ENCODE measurements at places on chromosomes 16 and 17.

GRCh38 chr17:72890711-72891110 lies 201.8 kb downstream of the SLC39A11 start:
- DNase-seq = no peak

- DNase-seq = no peak
Observed at GRCh38 chr17:4540224-4540651, 14.9 kb downstream of the MYBBP1A start.

- DNase-seq = no peak
Observed at GRCh38 chr16:25635454-25635853, 56.3 kb upstream of the HS3ST4 start.

GRCh38 chr17:43701318-43701743 lies 39.6 kb upstream of the MEOX1 start:
- DNase-seq = peak; percentile 40

DNA sequence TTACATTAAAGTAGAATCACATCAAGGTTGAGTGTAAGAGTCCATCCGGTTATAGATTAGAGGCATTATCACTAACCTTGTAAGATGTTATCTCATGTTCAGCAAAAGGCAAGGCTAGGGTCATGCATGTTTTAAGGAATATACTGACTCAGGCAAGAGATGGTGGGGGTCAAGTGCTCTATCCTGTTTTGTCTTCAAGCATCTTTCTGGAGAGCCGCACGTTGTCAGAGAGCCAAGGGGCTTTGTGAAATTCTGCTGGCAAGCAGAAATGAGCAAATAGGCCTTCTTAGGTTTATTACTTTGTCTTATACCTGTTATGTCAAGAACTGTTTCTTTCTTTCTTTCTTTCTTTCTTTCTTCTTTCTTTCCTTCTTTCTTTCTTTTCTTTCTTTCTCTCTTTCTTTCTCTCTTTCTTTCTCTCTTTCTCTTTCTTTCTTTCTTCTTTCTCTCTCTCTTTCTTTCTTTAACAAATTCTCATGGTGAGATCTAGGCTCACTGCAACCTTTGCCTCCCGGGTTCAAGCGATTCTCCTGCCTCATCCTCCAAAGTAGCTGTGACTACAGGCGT lies 47.3 kb upstream of the IL34 start:
- DNase-seq = no peak

GRCh38 chr17:34354637-34355036 lies 1.6 kb upstream of the CCL13 start:
- DNase-seq = no peak

- peak; percentile 73 for DNase-seq
Observed at GRCh38 chr17:59311051-59311468, 20.4 kb upstream of the YPEL2 start.

- no peak for DNase-seq
Observed at GRCh38 chr17:67461876-67462275, 84.8 kb downstream of the PITPNC1 start.

GRCh38 chr16:50910736-50911100 lies 168.8 kb downstream of the CYLD start:
- DNase-seq = no peak

DNA sequence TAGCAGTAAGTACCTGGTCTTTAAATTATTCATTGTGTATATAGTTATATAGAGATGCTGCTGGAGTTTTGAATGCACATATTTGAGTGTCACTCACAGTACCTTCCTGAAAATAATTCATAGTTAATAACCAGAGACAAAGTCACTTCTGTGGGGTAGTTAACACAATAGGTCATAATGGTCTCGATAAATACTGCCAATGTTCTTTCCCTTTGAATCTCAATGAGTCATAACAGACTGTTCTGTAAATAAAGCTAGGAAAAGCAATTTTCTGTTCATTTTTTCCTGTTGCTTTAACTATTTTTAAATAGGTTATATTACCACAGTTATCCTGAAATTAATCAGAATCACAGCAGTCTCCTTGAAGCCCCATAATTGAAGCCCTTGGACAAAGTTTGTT lies 87.2 kb downstream of the MAP2K4 start:
- no peak for DNase-seq

GRCh38 chr17:48610282-48611211 lies at the start of gene HOXB7:
TSS of gene HOXB7 (minus strand) at chr17:48611017. CDS start at chr17:48610918, 99 bp downstream.
- DNase-seq = peak; percentile 53

- DNase-seq = no peak
Observed at GRCh38 chr16:17152311-17152710, 318.4 kb downstream of the XYLT1 start.

Data from CD4-positive, alpha-beta T cell treated with Interleukin-4 for 4 hours (primary cell).